ENCODE measurements at places on chromosomes 4 and X.

GRCh38 chrX:15515931-15516330, 15.3 kb downstream of the BMX start:
- DNase-seq = no peak

DNA sequence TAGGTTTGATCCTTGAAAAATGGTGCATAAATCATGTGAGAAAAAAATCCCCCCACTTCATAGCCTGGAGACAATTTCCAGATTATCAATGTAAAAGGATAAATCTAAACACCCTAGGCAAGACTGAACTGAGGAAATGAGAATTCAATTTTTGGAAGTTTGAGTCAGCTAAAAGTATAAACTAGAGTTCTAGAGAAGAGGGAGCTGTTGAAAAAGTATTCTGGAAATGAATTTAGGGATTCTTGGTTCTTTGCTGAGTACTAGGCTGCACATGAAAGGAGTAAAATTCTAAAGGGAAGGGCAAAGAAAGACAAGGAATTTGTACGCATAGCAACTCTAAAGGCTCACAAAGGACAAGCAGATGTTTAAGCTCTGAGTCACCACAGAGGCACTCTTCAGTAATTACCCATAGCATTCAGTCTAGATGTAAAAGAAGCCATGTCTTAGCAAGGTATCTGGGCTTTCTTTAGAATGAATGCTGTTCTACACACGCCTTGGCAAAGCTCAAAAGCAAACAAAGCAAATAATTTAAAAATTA, 896.5 kb downstream of the PDHA2 start:
- no peak for DNase-seq

- DNase-seq = no peak
These were observed at the start of gene GLRA3 for GRCh38 chr4:174828845-174829701. Gene GLRA3, minus strand, starts transcription at chr4:174829247. Its CDS starts 436 bp downstream, at chr4:174828811.

GRCh38 chr4:143599827-143600226, 86.3 kb downstream of the SMARCA5 start:
- DNase-seq = no peak

- no peak for DNase-seq
These were observed 155.7 kb upstream of the JADE1 start for GRCh38 chr4:128653527-128654444.

DNA sequence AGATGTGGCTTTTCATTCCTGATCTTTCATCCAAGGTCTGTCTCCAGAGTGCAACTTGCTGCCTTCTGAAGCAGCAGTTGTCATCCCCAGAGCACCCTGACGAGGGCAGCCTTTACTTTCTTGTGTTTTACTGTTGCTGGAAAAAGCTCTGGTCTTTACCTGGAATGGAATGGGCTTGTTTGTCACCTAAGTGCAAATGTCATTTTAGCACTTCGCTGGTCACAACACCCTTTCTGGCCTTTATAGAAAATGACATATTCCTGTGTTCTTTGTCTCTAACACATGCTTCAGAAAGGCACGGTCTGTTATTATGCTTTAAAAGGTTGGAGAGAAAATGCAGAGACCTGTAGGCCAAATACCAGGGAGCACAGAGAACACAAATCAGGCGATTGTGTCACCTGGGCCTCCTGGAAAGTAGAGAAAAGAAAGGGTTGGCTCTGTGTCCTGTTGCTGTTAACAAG, 332.7 kb upstream of the IGFBP7 start:
- no peak for DNase-seq

GRCh38 chr4:40258627-40259026, 61.8 kb downstream of the RHOH start:
- DNase-seq = no peak

DNA sequence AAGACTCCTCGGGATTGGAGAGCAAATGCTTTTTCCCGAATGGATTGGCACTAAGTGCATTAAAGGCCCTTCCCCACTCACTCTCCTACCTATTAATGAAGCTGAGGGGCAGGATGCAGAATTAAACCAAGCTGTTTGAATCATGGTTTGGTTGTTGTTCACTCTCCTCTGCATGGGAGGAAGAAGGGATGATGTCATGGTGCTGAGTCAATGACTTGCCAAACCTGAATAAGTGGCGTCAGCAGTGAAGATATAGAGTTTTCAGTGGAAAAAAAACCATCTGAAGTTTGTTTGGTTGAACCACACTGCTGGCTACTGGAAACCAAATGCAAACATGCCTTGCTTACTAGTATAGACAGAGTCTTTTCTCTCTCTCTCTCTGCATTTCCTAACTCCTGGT, 19.8 kb upstream of the ZXDA start:
- DNase-seq = no peak

GRCh38 chr4:98848448-98848847, 80.5 kb downstream of the EIF4E start:
- no peak for DNase-seq

- DNase-seq = no peak
These were observed 154.6 kb downstream of the ATOH1 start for GRCh38 chr4:93983140-93983539.

- DNase-seq = no peak
These were observed 394.9 kb upstream of the PABPC5 start for GRCh38 chrX:91039777-91040176.

DNA sequence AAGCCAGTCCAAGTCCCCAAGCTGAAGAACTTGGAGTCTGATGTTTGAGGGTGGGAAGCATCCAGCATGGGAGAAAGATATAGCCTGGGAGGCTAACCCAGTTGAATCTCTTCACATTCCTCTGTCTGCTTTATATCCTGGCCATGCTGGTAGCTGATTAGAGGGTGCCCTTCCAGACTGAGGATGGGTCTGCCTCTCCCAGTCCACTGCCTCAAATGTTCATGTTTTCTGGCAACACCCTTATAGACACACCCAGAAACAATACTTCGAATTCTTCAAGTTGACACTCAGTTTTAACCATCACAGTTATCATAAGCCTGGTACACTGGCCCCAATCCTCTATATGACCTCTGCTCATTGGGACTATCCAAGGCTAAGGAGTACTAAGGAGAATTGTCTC, 124.1 kb upstream of the WDR1 start:
- DNase-seq = no peak

DNA sequence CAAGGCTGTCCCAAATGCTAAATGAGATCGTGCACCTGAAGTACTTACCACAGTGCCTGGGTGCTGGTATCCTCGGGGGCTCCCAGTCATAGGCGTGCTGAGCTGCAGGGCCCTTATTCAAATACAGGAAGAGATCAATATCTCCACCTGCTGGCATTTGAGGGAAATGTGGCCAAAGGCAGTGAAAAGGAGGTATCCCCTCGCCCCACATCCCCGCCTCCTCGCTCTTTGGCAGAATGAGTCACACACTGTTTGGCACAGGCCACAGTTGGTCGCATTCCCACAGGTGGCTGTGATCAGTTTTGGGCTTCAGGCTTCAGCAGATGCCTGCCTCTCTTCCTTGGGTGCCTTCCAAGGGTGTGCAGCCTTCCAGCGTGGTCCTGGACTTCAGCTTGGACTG, 28.4 kb downstream of the ZNF185 start:
- peak; percentile 75 for DNase-seq

DNA sequence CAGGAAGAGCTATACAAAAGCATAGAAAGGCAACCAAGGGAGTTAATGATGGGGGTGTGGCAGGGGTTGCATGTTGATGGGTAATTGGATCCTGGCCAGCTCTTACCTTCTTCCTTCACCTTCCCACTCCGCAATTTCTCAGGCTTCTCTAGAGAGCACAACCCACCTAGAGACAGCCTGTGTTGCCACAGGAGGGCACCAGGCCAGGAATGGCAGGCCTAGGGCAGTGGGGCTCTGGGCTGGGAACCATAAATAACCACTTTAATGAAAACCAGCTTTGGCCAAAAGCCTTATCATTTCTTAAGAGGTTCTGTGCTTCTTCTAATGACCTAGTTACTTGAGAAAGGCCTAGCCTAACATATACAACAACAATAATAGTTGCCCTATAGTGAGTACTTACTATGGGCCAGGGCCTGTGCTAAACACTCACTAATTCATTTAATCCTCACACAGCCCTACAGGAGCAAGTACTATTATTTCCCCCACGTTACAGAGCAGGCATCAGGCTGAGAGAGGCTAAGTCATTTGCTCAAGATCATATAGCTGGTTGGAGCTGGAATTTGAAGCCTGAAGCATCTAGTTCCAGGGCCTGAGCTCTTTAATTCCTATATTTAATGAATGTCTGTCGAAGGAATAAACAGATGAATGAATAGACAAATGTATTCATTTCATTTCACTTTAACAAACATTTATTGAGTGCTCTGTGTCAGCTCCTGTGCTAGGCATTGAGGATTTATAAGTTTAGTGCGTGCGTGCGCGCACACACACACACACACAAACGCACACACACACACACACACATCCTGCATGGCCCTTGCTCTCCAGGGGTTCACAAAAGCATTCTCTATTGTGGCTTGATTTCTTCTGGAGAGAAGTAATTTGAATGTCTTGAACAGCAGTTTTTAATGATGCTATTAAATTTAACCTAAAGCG, 66.8 kb downstream of the RTL9 start:
- no peak for DNase-seq

- no peak for DNase-seq
These were observed 613 bp upstream of the ARSJ start for GRCh38 chr4:113979905-113980615.

DNA sequence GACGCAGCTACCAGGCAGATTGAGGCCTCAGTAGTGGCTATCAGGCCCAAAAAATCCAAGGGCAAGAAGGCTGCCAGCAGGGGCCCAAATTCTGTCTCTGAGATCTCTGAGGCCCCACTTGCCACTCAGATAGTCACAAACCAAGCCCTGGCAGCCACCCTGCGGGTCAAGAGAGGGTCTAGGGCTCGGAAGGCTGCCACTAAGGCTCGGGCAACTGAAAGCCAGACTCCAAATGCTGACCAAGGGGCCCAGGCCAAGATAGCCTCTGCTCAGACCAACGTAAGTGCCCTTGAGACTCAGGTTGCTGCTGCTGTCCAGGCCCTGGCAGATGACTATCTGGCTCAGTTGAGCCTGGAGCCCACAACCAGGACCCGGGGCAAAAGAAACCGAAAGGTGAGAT, 2.8 kb downstream of the TRO start:
- no peak for DNase-seq

DNA sequence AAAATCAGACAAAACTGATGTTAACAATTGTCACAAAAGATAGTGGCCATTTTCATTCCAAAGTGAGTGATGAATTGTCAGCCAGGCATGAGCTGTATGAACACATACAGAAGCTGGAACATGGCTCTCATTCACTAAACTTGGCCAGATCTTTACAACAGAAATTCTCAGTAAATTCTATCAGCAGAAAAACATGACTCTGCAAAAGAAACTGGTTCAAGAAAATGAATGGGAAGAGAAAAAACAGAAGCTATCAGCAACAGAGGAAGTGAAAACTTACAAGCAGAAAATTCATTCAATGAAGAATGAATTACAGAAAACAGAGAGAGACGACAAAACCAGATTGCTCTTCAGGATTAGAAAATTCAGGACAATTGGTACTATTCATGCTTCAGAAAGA, 249.6 kb downstream of the COL25A1 start:
- DNase-seq = no peak

DNA sequence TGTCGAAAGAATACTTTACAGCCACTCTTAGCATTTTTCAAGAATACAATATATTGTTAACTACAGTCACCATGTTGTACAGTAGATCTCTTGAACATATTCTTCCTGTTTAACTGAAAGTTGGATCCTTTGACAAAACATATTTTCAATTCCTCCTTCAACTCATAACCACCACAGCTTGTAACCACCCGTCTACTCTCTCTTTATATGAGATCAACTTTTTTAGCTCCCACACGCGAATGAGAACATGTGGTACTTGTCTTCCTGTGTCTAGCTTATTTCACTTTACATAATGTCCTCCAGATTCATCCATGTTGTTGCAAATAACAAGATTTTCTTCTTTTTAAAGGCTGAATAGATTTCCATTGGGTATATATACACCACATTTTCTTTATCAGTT, 338.3 kb upstream of the IGFBP7 start:
- no peak for DNase-seq

GRCh38 chr4:110620691-110621327, 2.1 kb downstream of the PITX2 start:
- DNase-seq = no peak

- DNase-seq = no peak
These were observed 988.3 kb downstream of the PCDH19 start for GRCh38 chrX:99421796-99422195.

GRCh38 chr4:40114206-40114605, 57.6 kb downstream of the N4BP2 start:
- DNase-seq = no peak

GRCh38 chrX:116417214-116417613, 19.2 kb upstream of the SLC6A14 start:
- no peak for DNase-seq

- DNase-seq = no peak
These were observed 14.7 kb upstream of the KLHL8 start for GRCh38 chr4:87235020-87235671.

GRCh38 chr4:151644622-151645021, 116.2 kb downstream of the GATB start:
- no peak for DNase-seq

- no peak for DNase-seq
These were observed 11.3 kb downstream of the BMP2K start for GRCh38 chr4:78787392-78788006.

DNA sequence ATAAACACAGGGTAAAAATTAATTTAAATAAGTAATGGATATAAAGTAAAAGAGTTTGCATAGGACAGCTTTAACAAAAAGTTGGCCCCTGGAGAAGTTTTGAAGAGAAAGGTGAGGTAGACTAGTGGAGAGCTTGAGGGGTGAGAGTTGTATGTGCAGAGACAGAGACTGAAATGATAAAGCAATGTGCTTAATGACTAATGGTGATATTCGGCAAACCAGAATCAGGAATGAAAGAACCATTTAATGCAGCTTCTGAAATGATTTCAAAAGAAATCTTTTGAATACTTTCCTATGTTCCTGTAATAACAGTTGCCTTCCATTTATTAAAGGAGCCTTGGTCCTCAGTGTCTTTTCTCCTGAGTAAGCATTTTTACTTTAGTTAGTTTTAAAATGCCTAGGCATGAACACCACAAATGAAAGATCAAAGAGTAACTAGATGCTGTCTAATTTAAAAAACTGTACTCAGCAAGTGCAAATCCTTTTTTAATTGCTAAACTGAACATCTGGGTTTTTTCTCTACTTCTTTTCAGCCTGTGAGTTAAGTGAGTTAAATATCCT, 28.5 kb downstream of the CAMK2D start:
- DNase-seq = no peak

DNA sequence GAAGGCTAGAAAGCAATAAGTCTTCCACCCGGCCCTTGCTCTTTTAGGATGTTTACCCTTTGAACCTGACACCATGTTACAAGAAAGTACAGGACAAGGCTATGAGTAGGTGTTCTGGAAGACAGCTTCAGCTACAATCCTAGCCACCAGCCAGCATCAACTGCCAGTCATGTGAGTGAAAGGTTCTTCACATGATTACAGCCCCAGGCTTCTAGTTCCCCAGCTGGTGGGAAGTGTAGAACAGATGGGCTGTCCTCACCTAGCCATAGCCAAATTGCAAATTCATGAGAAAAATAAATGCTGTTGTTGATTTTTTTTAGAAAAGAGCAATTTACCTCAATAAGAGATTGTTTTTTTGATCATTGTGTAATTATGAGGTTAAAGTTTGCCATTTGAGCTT, 60.8 kb downstream of the GRXCR1 start:
- no peak for DNase-seq

GRCh38 chr4:125191232-125191631, 123.5 kb upstream of the FAT4 start:
- no peak for DNase-seq
